ENCODE measurements at places on chromosomes 7 and 10. TPM values are rescaled to one million over a fixed set of nuclear protein-coding genes. Genes with fewer than 3 reads are reported as not detected.

MAT1A gene
- 0.11 TPM for total RNA-seq

ADRA2A gene
- 0.31 TPM for total RNA-seq

IFIT1B gene
- not detected for total RNA-seq

CFAP43 gene
- not detected for total RNA-seq

MRLN gene
- total RNA-seq, result 432 TPM

MORN4 gene
- 5.9 TPM for total RNA-seq

ELFN1 gene
- not detected for total RNA-seq

FOXP2 gene
- 0.64 TPM for total RNA-seq

PITX3 gene
- 11.6 TPM for total RNA-seq

FGF8 gene
- total RNA-seq, result 0.35 TPM

TOMM7 gene
- total RNA-seq, result 272 TPM

HMX2 gene
- not detected for total RNA-seq

CTNNA3 gene
- total RNA-seq, result 6.9 TPM

LOXL4 gene
- 0.88 TPM for total RNA-seq

FGFR2 gene
- not detected for total RNA-seq

ABCB1 gene
- not detected for total RNA-seq

ZMIZ1 gene
- 7.1 TPM for total RNA-seq

CPA2 gene
- total RNA-seq, result not detected

SFRP5 gene
- total RNA-seq, result 1.4 TPM

TMEM236 gene
- 0.31 TPM for total RNA-seq

MPP7 gene
- 5.6 TPM for total RNA-seq

CALML5 gene
- total RNA-seq, result not detected

KIF11 gene
- total RNA-seq, result 1.9 TPM

HOXA5 gene
- total RNA-seq, result 8.8 TPM

CRHR2 gene
- total RNA-seq, result not detected

CCDC172 gene
- not detected for total RNA-seq

SCART1 gene
- 0.83 TPM for total RNA-seq

DYNC1I1 gene
- total RNA-seq, result 1.6 TPM

EN2 gene
- total RNA-seq, result 1.7 TPM

EPHB6 gene
- 0.16 TPM for total RNA-seq

IKZF1 gene
- not detected for total RNA-seq

ACSL5 gene
- 0.88 TPM for total RNA-seq

TAS2R41 gene
- not detected for total RNA-seq

AASS gene
- total RNA-seq, result 23.6 TPM

NACAD gene
- 1.2 TPM for total RNA-seq

PRLHR gene
- not detected for total RNA-seq

CC2D2B gene
- total RNA-seq, result 0.35 TPM

GPRIN2 gene
- not detected for total RNA-seq

ZNF511 gene
- 25.8 TPM for total RNA-seq

MRC1 gene
- 0.05 TPM for total RNA-seq

GIMAP8 gene
- total RNA-seq, result not detected

CLCN1 gene
- total RNA-seq, result not detected

ACTR3C gene
- total RNA-seq, result 0.32 TPM

HOXA7 gene
- total RNA-seq, result 20.9 TPM

SCIN gene
- 1.7 TPM for total RNA-seq

RNF148 gene
- total RNA-seq, result not detected
